ENCODE measurements at places on chromosomes 6 and 20. TPM values are rescaled to one million over a fixed set of nuclear protein-coding genes. Genes with fewer than 3 reads are reported as not detected.

DNA sequence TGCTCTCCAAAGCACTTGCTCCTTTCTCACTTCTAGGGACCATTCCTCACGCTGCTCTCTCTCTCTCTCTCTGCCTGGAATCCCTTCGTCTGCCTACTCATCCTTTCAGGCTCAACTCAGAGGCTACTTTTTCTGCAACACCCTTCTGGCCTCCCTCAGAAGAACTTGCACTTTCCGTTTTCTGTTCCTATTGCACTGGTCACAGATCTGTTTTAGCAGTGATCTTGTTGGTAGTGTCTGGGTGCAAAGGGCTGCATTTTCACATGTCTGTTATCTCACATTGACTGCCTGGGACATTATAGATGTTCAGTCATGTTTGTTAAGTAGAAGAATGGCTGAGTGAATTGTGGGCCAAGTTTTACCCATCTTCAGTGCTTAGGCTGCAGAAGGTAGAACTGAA lies 63.5 kb downstream of the RIN2 start:
- H3K27me3 ChIP-seq, result no peaks in the 10 kb centered on the region
- H3K27ac ChIP-seq, result no peak overlapping the region
- no peak for DNase-seq
- no peaks in the 10 kb centered on the region for H3K4me1 ChIP-seq

Gene DEFB132
- not detected for total RNA-seq

Gene BPIFB2
- total RNA-seq, result not detected

Gene CGA
- not detected for total RNA-seq

Gene NOX3
- total RNA-seq, result not detected

GRCh38 chr6:5089481-5090438 lies 4.6 kb downstream of the PPP1R3G start:
- DNase-seq, result no peak
- no peak overlapping the region for H3K27ac ChIP-seq
- H3K4me1 ChIP-seq, result peaks cover 5% of the 10 kb centered on the region
